ENCODE measurements at places on chromosomes 6 and 20.

GRCh38 chr6:100346828-100347227 lies 117.9 kb downstream of the SIM1 start:
- no peak for DNase-seq

DNA sequence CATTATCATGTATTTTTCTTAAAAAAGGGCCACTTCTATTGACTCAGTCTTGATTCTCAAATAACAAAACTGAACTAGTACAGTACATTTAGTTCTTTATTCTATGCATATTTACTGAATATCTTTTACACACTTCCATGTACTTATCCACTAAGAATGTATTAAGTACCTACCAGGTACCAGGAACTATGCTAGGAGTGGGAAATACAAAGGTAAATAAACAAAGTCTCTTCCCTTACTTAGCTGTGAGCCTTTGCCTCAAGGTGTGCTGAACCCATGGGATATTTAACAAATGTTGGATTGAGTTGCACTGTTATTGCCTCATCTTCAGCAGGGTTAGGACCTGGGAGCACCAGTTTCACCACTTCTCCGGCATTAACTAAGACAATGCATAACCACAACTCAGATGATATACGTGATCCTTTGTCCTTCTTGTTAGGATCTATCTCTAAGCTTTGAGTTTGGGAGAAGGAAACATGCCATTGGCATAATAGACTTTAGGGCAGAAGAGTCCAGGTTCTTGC lies 533.9 kb downstream of the TFAP2B start:
- DNase-seq: no peak

DNA sequence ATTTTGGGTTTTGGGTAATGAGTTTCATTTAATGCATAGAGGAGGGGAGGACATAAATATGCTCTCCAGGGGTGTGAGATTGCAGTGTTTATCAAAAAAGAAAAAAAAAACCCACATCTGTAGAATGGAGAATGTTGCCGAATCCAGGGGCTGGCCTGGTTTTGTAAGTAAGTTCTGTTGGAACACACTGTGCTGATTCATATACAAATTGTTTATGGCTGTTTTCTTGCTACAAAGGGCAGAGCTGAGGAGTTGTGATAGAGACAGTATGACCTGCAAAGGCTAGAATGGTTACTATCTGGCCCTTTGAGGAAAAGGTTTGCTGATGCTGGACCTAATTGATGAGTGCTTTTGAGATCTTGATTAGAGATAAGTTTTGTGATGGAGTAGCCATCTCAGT lies 30.4 kb downstream of the SCAF8 start:
- DNase-seq: no peak

GRCh38 chr6:145502416-145502815 lies 232.9 kb downstream of the EPM2A start:
- DNase-seq: peak; percentile 3

GRCh38 chr6:89680150-89680549 lies 41.6 kb upstream of the LYRM2 start:
- DNase-seq: no peak

DNA sequence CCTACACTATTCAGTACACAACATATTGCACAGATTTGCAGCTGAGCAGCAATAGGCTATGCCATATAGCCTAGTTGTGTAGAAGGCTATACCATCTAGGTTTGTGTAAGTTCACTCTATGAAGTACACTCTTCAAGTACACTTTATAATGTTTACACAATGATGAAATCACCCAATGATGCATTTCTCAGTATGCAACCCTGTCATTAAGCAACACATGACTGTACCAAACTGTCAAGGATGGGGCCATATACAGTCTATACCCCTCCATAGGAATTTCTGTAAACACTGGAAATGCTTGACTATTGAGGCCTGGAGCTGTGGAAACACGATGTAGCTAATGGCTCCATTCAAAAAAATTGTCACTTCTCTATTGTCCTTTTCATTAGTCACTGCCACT lies 535.4 kb downstream of the EPM2A start:
- DNase-seq: peak; percentile 36

GRCh38 chr6:98433325-98434056 lies 400.9 kb upstream of the POU3F2 start:
- no peak for DNase-seq

DNA sequence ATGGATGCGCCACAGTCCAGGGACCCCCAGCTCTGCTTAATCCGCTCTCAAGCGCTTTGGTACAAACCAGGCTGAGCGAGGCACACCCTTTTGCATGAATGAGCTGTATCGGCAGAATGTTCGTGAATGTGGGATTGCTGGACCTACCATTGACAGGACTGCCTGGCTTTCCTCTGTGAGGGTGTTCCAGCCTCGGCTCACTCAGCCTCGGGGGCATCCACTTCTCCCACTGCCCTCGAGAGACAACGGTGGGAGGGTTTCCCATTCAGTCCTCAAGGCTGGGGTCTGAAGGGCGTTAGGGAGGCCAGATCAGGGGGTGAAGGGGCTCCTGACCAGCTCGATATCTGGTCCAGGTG lies 17.4 kb downstream of the MDFI start:
- DNase-seq: no peak

DNA sequence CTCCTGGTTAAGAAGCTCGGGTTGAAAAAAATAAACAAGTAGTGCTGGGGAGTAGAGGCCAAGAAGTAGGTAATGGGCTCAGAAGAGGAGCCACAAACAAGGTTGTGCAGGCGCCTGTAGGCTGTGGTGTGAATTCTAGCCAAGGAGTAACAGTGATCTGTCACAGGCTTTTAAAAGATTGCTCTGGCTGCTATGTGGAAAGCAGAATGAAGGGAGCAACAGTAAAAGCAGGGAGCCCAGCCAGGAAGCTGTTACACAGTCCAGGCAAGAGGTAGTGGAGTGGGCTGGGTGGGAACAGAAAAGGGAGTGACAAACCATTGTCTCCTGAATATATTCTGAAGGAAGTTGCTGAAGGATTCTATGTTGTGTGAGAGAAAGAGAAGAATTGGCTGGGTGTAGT lies 2.0 kb downstream of the HFE start:
- no peak for DNase-seq

- DNase-seq: no peak
Observed at GRCh38 chr6:81049425-81050042, 702.9 kb downstream of the TENT5A start.

DNA sequence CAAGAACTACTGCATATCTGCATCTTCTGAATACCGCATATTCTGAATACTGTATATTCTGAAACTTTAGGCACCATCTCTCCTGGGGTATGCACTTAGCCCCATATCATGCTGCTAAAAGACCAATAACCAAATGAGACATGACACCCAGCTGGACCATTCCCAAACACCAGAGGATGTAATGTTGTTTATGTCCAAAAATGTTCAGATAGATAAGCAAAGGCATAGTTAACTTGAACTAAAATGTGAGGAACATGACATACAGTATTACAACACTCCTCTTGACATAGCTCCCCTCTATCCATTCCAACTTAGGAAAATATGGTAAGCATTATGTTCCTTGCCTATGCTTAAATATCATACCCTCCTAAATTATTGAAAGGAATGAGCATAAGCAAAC lies 127.3 kb downstream of the TENT5A start:
- no peak for DNase-seq

DNA sequence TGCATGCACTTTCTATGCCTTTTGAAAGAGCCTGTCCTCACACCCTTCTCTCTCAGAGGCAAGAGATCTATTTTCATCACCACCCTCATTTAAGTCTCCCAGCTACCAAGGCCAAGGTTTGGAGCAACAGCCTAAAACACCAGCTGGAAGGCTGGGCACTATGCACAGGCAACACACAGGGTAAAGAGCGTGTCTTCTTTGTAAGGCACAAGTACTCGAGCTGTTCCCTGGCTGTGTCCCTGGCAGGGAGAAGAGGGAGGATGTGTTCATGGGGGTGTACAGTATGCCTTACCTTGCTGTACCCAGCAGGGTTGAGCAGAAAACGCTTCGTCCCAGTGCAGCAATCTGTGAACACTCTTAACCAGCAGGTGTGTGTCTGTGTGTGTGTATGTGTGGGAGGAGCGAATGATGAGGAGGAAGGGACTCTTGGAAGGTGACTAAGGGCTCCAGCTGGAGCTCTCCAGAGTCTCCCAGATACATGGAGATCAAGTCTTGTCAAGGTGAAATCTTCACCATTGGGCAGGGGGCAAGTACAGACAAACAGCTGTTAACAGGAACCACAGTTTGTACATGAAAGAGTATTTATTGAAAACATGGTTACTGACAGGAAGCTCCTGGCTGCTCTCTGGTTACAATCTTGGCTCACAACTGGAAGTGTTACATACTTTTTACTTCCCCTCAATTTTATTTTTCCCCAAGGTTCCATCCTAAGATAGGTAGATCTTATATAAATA lies 40.8 kb downstream of the ELMO2 start:
- DNase-seq: no peak

GRCh38 chr6:3287976-3288707 lies 29.4 kb downstream of the PSMG4 start:
- DNase-seq: no peak

- DNase-seq: no peak
Observed at GRCh38 chr6:89927791-89928550, 33.7 kb downstream of the GJA10 start.

- no peak for DNase-seq
Observed at GRCh38 chr20:40651151-40651550, 37.9 kb downstream of the MAFB start.

DNA sequence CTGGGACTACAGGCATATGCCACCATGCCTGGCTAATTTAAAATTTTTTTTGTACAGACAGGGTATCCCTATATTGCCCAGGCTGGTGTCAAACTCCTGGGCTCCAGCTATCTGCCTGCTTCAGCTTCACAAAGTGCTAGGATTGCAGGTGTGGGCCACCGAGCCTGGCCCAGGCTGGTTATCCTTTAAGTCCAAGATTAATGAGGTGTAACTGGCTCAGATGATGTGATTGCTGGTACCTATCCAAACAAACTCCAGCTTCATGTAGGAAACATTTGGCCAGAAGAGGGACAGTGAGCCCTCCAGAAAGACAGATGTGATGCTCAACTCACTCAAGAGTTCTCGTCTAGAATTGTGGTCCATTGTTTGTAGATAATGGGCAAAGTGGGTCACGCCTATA lies 9.2 kb upstream of the ZNF318 start:
- no peak for DNase-seq

- DNase-seq: no peak
Observed at GRCh38 chr6:169395080-169395805, 141.6 kb upstream of the THBS2 start.

GRCh38 chr6:148885136-148885865 lies 138.5 kb downstream of the UST start:
- DNase-seq: no peak

DNA sequence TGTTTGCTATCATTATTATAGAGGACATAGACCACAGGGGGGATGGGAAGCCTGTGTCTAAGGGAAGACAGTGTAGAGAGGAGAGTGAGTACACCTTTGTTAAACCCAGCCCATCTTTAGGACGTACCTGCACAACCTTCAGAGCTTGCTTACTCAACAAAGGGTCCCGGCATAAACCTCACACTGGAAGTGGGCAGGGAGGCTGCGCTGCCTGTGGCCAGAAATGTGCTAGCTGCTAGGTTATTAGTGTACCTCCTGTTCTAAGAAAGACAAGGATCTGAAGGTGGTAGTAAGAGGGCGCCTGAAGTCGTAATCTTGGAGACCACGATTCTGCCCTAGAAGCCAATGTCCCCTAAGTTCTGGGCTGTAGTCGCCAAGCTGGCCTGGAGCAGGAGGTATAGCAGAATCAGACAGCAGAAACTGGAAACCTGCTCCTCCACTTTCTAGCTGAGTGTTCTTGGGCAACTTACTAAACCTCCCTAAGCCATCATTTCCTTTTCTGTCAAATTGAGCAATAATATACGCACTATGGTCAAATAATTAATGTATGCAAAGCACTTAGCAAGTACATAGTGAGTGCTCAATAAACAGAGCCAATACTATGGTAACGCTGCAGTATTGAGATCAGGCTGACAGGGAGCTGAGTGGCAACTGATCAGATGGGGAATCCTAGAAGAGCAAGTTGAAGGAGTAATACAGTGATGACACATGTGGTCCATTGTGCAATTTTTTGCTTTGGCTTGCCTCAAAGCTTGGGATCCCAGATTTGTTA lies 16.8 kb upstream of the AKIRIN2 start:
- no peak for DNase-seq

- no peak for DNase-seq
Observed at GRCh38 chr6:31094389-31094881, 17.9 kb downstream of the C6orf15 start.

- no peak for DNase-seq
Observed at GRCh38 chr6:170018936-170019817, 267.8 kb downstream of the ERMARD start.

DNA sequence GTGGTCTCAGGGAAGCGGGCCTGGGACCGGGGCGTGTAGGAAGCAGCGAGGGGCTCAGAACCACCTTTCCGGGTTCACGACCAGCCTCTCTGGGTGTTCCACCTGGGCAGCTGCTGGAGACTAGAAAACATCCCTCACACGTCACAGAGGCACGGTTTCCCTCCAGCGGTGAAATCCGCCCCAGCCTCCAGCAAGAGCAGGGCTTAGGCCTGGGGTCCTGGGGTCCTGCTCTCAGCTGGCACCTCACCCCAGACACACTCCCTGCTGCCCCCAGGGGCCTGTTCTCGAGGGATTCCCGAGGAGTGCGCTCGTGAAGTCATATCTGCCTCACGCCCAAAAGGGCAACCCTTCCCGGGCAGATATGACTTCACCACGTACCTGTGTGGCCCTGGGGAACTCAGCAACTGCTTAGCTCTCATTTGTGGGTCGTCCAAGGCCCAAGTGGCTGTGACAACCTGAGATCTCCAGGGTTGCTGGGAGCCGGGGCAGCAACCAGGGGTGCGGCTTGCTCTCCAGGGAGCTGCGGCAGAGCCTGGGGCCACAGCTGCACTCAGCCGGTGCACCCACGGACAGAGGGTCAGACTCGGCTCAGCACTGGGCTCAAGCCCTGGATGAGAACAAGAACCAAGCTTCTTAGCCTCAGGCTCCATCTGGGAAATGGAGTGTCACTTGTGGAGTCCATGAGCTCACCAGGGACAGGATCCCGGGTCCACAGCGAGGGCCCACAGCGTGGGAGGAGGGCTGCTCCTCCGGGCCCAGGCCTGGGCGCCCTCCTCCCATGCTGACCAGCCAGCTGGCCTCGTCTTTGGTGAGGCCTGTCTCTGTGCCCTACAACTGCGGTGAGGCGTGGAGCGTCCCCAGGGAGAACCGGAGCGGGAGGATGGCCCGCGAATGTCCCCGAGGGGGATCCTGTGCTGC lies 661 bp downstream of the FNDC11 start:
- no peak for DNase-seq

- no peak for DNase-seq
Observed at GRCh38 chr20:57967364-57967763, 257.5 kb upstream of the PMEPA1 start.

GRCh38 chr6:123804014-123804786 lies 535 bp downstream of the NKAIN2 start:
- peak; percentile 89 for DNase-seq

DNA sequence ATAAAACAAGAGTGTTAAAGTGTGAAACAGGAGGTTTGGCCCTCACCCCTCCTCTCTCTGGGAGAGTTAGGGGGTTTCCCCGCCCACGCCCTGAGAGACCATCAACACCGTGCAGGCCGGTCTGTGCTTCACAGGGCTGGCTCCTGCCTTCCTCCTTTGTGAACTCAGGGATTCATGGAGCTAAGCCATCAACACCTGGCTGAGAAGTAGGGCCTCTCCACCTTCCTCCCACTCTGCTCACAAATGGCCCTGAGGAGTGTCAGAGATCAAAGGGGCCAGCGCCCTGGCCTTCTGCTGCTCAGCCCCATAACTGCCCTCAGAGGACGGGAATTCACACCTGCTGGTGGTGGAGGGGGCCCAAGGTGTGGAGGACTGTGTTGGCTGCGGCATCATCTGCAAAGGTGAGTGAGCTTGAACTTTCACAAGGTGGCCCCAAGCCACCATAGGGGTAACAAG lies 88.6 kb downstream of the PSMB1 start:
- no peak for DNase-seq

- no peak for DNase-seq
Observed at GRCh38 chr6:7893342-7893741, 17.2 kb downstream of the TXNDC5 start.

Measured in NCI-H345 (cell line).